ENCODE measurements at places on chromosomes 5 and 9.

DNA sequence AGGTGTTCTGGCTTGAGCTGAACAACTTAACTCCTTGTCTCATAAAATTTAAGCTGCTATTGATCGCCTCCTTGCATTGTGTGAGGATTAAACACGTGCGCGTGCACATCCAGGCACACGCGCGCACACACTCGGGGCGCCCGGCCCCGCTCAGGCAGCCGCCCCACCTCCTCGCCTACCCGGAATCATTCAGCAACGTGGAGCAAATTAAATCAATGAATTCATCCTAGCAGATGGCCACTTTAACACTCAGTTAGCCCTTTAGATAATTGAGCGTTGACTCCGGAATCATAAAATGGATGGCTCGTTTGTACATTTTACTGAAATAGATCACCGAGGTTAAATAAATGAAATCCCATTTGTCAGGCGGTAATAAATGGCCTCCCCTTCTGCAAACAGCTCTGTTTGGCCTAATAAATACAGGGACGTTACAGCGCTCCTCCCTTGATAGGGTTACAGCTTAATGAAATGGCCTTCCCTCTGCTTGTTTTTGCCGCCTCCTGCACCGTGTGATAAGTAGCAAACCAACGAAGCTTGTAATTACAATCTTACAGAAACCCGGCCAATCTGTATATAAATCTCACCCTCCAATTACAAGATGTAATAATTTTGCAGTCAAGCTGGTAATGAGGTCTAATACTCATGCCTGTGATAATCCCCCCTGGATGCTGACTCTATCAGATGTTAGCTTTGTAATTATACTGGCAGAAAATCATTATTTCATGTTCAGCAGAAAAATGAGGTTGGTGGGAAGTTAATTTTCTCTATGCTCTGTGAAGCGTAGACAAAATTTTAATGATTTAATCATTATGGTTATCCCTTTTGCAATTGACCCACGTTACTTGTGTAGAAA lies 229.7 kb upstream of the IRX4 start:
- DNase-seq, result no peak

GRCh38 chr9:38318759-38319495 lies 73.6 kb upstream of the ALDH1B1 start:
- DNase-seq, result no peak

- DNase-seq, result no peak
Measured at GRCh38 chr5:127170918-127171600, 97.8 kb upstream of the C5orf63 start.

- DNase-seq, result no peak
Measured at GRCh38 chr9:110799396-110799795, 130.8 kb downstream of the MUSK start.

- no peak for DNase-seq
Measured at GRCh38 chr5:5487585-5488360, 65.3 kb downstream of the ICE1 start.

DNA sequence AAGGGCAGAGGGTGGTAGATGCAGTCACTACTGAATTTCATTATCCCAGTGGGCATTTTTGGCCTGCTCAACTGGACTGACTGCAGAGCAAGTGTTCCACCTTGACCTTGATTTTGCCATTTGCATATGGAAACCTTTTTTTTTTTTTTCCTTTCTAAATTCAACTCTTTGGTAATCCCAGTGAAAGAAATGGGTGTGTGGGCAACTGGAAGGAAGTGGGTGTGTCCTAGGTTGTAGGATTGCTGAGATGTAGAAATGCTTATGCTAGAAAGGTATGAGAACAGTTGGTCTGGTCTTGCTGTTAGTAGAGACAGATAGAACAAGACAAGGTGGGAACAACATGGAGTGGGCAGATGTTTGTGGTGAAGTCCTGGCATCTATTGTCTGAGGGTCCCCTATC lies 7.8 kb upstream of the IL12B start:
- DNase-seq, result no peak
